CD4-positive, alpha-beta T cell treated with Interleukin-15 for 4 hours (primary cell): ENCODE measurements at places on chromosomes 2 and 18.
A peak's percentile ranks its signal among the peaks of the same experiment; 100 is the strongest.

- DNase-seq: no peak
Measured at GRCh38 chr2:98478088-98478551, 33.5 kb downstream of the INPP4A start.

- peak; percentile 14 for DNase-seq
Measured at GRCh38 chr18:13136904-13137669, 81.5 kb upstream of the LDLRAD4 start.

- no peak for DNase-seq
Measured at GRCh38 chr2:226754821-226755604, 44.6 kb downstream of the IRS1 start.

GRCh38 chr2:173077506-173078177 lies 2.0 kb downstream of the MAP3K20 start:
- DNase-seq: no peak

GRCh38 chr2:173972636-173973035 lies 7.5 kb upstream of the SP3 start:
- no peak for DNase-seq

- DNase-seq: no peak
Measured at GRCh38 chr18:29060349-29060748, 883.4 kb upstream of the CDH2 start.

DNA sequence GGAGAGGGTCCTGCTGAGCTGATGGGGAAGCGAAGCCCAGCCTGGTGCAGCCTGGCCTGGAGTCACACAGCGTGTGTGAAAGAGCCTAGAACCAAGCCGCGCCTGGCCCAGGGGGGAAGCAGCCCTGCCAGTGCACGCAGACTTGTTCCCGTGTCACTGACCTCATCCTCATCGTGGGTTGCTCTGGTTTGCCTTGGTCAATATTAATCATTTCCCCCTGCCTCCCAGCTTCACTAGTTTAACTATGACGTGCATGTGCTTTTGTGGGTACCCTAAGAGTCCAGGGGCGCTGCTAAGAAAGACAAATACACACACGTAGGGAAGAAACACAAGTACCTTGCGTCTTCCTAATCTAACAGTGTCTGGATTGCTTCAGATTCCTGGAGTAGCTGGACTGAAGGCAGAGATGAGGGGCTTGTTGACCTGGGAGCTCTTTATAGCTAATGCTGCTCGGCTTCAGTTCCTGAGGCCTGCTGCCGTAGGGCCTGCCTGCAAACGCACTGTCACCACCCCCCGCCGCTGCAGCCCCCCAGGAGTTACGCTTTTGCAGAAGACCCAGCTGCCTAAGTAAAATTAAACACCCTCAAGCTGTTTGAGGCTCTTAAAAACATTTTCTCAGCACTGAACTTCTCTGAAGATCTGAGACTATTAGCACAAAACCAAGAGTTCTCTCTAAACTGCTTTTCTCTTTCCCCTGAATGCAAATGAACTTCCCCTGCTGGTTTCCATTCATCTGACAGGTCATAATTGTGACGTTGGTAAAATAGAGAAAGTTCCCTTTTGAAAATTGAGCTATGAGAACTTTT lies 159.2 kb downstream of the FAM210A start:
- DNase-seq: peak; percentile 21

DNA sequence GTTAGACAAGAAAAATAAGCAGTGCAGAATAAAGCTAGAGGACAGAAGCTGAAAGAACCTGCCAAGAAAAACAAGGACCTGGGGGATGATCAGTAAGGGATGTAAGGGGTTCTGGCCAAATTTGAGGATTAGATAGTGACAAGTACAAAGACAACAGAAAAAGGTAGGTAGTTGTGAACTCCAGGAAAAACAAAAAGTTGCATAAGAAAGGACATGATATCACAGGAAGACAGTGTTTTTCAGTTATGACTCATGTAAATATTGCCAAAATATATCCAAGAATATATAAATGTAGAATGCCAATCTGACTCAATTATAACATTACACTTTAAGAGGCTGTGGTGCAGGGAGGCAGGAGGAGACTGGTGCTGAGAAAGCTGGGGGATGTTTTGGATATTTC lies 209.8 kb upstream of the SH3BP4 start:
- no peak for DNase-seq

DNA sequence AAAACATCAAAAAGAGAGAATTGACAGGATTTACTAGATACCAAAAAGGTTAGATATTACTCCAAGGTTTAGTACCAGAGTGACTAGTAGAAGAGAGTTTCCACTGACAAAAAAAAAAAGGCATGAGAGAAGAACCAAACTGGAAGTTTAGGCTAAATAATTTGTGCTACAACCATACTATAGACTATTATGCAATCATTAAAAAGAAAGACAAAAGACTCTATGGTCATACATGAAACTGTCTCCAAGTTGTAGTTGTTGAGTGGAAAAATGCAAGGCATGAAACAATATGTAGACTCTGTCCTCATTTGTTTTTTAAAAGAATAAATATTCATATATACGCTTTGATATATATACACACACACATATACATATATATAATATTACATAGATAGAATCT lies 1.7 kb upstream of the EXOC6B start:
- DNase-seq: no peak

DNA sequence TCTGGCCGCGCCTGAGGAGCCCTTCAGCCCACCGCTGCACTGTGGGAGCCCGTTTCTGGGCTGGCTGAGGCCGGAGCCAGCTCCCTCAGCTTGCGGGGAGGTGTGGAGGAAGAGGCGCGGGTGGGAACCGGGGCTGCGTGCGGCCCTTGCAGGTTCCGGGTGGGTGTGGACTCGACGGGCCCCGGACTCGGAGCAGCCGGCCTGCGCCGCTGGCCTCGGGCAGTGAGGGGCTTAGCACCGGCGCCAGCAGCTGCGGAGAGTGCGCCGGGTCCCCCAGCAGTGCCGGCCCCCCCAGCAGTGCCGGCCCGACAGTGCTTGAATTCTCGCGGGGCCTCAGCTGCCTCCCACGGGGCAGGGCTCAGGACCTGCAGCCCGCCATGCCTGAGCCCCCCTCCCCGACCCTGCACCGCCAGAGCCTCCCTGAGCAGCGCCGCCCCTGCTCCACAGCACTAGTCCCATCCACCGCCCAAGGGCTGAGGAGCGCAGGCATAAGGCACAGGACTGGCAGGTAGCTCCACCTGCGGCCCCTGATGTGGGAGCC lies 534.2 kb downstream of the ZNF804A start:
- no peak for DNase-seq

DNA sequence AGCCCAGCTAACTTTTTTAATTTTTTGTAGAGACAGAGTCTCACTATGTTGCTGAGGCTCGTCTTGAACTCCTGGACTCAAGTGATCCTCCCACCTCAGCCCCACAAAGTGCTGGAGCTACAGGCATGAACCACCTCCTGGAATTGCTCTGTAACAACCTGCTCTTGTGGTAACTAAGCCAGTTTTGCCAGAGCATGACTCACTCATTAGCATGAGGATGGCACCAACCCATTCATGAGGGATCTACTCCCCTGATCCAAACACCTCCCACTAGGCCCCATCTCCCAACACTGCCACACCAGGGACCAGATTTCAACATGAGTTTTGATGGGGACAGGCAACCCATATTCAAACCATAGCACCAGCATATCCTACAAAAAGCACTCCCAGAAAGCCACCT lies 348.9 kb upstream of the RAB12 start:
- DNase-seq: no peak

DNA sequence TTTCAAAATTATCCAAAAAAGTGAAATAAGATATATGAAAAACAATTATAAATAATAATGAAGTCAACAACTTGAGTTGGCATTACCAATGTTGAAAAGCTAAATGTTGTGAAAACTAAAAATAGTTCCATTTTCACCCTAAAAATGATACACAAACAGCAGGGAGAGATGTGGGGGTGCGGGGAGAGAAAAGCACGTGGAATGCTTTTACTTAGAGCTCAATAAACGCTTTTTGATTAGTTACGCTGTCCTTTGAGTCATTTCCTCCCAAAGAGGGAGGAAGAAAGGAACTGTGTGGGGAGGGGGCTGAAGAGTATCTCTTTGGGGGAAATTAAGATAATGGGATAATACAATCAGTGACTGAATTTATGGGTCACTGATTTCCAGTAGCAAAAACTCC lies 29.2 kb downstream of the ZNF521 start:
- no peak for DNase-seq

DNA sequence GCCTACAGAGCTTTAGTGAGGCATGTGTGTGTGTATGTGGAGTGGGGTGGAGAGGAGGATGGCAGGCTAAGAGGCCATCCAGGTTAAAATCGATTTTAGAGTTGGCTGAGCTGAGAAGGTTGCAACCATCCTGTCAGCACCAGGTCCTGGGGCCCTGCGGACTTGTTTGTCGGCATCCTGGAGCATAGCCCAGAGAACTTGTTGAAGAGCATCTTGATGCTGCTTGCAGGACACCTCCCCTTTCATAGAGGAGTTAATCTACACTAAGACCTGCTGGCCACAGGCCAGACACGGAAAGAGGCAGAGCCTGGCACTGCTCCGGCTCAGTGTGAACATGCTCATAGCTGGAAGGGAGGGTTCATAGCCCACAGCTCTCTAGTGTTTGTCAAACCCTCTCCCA lies 72.1 kb upstream of the RGPD5 start:
- DNase-seq: no peak

- no peak for DNase-seq
Measured at GRCh38 chr2:95551055-95551568, 40.7 kb upstream of the TRIM43 start.

- DNase-seq: no peak
Measured at GRCh38 chr18:62001396-62001795, 108.6 kb upstream of the RNF152 start.

DNA sequence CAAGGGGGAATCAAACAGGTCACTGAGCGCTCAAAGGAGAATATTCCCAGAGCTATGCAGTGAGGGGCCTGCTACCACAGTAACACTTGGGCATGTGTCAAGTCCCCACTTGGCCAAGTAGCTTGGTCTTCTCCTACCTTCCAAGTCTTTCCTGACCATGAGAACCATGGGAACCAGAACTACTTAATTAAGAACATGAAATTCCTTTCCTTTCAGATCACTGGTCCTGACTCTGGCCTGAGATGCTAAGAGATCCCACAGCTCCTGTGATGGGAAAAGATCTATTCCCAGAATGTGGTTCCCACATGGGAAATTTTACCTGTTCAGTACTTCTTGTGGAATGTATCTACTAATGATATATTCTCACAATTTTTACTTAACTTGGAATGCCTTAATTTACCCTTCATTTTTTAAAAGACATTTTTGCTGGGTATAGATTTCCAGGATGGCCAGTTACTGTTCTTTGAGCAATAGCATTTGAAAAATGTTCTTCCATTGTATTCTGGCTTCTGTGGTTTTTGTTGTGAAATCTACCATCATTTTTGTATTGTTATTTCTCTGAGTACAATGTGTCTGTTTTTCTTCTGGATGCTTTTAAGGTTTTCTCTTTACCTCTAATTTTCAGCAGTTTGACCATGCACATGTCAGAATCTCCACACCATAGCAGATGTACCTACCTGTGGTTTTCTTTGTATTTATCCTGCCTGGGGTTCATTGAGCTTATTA lies 37.9 kb downstream of the KCNIP3 start:
- DNase-seq: no peak

DNA sequence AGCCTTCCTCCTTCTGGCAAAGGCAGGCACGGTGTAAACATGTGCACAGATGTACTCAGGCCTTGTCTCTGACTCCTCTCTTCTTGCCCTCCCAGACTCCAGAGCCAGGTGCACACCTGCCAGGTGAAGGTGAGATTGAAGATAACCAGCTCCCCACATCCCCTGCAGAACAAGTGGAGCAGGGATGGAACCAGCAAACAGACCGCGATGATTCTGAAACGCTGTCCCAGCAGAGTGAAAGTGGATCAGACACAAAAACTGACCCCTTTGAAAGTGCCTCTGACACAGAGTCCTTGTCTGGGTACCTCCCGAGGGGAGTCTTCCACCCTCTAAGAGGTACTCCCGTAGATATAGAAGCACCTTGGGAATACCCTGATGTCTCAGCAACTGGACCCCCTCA lies 77.2 kb downstream of the ARHGEF4 start:
- DNase-seq: no peak

- peak; percentile 60 for DNase-seq
Measured at GRCh38 chr2:234368861-234369261, 128.0 kb downstream of the ARL4C start.

DNA sequence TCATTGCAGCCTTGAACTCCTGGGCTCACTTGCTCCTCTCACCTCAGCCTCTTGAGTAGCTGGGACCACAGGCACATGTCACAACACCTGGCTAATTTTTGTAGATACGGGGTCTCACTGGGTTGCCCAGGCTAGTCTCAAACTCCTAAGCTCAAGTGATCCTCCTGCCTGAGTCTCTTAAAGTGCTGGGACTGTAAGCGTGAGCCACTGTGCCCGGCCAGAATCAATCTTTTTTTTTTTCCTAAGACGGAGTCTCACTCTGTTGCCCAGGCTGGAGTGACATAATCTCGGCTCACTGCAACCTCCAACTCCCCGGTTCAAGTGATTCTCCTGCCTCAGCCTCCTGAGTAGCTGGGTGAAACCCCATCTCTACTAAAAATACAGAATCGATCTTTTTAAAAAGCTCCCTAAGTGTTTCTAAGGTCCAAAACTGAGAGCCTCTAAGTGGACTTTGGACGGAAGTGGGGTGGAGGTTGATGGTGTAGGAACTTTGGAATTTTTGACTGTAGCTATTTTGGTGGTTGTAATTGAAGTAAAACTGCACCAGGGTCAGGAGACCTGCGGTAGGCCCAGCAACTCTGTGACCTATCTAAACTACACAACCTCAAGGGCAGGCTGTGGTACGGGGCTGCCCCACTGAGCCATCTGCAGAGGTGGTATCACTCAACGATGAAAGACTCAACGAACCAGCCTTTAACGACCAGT lies 82.9 kb downstream of the POLR1A start:
- DNase-seq: no peak

GRCh38 chr2:96241900-96242611 lies 23.7 kb downstream of the TMEM127 start:
- peak; percentile 60 for DNase-seq

DNA sequence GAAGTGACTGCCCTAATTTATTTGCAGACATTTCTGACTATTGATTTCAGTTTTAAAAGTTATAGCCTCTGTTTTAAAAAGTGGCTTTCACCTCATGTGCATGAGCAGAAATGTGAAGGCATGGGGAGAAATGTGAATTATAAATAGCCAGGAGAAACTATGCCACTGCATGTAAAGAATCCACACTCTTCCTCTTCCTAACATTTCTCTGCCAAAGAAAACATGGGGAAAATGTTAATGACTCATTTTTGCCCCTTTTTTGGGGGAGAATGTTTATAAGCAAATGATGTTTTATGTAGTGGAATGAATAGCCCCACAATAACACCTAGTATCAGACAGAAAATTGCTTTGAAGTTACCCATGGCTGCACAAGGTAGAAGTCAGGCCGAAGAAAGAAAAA lies 249.0 kb upstream of the TANK start:
- no peak for DNase-seq
